LHCN-M2 (cell line): ENCODE measurements at places on chromosomes 1 and 21. TPM values are rescaled to one million over a fixed set of nuclear protein-coding genes. Genes with fewer than 3 reads are reported as not detected.
A peak's percentile ranks its signal among the peaks of the same experiment; 100 is the strongest.

The RHCE gene
- total RNA-seq, result 0.92 and 1.6 TPM in 2 replicates

The GSTM5 gene
- not detected in 2 replicates for total RNA-seq

The HES2 gene
- 0.06 TPM in 1 of 2 replicates, not detected in the other for total RNA-seq

The FYB2 gene
- not detected in 2 replicates for total RNA-seq

DNA sequence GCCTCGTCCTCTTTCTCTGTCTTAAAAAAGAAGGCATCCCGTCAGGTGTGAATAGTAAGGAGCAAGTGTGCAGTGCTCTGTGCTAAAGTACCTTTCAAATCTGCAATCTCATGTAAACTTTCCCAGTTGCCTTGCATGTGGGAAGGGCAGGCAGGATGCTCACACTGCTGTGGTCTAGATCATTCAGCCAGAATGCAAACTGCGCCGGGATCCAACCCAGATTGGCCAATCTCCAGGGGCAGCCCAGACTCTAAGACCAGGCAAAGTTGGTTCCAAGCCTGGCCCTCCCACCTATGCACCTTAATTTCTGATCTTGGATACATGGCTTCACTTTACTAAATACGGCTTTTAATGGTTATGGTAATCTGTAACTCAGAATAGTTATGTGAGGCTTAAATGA lies 3.2 kb upstream of the MAP1LC3C start:
- no peak for DNase-seq

DNA sequence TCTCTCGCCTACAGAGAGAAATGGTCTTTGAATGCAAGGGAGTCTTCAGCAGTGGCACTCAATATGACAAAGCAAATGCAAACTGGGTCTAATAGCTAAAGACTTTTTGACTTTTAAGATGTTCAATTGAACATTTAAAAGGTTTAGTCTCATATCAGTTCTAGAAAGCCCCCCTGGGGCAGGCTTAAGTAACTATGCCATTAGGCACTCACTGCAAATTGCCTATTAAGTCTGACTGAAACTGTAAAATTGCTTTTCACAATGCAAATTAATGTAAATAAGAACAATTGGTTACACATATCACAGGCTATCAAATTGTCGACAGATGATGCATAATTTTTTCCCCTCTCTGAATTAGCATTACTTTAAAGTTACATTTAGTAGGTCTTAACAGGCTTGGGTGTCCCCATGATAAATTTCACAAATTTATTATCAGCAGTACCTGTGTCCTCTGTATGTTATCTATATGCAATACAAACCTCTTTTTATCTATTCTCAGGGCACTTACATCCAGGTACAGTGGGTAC lies 329.1 kb downstream of the LRRIQ3 start:
- no peak for DNase-seq

GRCh38 chr1:112956544-112957132 lies 642 bp upstream of the SLC16A1 start:
- no peak for DNase-seq

DNA sequence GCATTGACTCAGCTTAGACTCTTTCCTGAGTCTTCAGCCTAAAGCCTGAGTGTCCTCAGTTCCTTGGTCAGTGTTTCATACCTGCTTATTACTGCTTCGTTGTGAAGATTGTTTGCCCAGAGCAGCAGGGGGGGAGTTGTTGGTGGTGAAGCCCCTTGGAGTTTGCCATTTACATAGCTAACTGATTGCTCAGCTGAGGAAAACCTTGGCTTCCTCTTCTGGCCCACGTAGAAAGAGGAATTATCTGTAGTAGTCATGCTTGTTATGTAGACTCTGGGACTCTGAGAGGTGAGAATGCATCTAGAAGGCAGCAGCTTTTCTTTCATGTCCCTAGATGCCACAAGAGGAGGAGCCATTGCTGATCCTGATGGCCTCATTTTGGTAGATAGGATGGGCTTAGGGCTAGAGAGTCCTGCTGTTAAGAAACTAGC lies 125.9 kb downstream of the MAST2 start:
- peak; percentile 84 for DNase-seq

GRCh38 chr21:30391492-30392025 lies 4.3 kb upstream of the KRTAP13-1 start:
- DNase-seq, result no peak

GRCh38 chr1:104991702-104992101 lies 1242.0 kb downstream of the AMY1C start:
- no peak for DNase-seq

DNA sequence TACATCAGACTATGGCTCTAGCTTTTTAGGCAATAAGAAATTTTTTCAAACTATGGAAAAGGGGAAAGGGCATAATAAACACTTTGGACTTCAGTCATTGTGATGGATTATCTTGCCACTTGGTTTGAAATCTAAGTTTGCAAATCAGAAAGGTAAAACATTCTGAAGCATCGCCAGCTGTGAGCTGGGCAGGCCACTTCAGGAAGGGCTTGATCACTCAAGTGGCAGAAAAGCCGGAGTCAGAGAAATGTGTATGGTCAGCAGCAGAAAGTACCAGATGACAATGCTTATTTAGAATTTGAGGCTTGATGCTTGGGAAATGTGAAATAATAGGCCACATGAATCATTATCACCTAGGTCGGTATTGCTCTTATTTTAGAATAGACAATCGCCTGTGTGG lies 79.7 kb downstream of the ZNF648 start:
- DNase-seq, result no peak
